ENCODE measurements at places on chromosomes 2 and 18.
A peak's percentile ranks its signal among the peaks of the same experiment; 100 is the strongest.

GRCh38 chr2:172425336-172425735 lies 2.0 kb upstream of the ITGA6 start:
- no peak for DNase-seq

GRCh38 chr2:199484927-199485326 lies 27.2 kb upstream of the SATB2 start:
- DNase-seq, result no peak

- peak; percentile 5 for DNase-seq
These were observed 137.7 kb downstream of the CD8B2 start for GRCh38 chr2:106624787-106625380.

DNA sequence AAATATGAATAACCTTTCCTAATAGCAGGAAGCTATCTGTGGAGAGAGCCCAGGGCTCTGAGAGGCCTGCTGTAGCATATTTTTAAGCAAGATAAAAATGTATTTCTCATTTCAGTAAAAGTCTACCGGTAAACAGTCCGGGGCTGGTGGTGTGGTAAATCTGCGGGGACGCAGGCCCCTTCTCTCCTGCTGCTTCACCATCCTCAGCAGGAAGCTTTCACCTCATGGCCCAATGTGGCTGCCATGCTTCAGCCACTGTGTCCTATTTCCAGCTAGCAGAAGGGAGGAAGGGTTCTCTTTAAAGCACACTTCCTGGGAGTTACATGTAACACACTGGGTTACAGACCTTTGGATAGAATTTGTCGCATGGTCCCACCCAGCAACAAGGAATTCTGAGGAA lies 79.5 kb upstream of the ODC1 start:
- no peak for DNase-seq

DNA sequence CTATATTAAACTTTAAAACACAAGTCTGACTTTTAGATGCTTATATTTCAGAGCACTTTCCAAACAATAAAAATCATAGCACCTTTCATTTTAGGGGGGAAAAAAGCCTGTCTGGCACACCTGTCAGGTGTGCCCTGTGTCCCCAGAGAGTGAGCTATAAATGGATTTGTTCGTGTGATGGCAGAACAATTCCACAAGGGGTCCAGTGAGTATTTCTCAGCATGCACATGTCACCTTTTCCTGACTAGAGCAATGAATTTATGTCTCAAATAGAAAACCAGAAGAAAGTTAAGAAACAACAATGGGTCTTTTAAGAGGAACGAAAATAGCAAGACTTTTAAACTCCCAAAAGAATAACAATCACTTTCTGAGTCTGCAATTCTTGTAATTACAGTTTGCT lies 55.9 kb downstream of the ACVR1C start:
- DNase-seq, result no peak

Measured in putamen (tissue), 1 donor.